ENCODE measurements at places on chromosomes 13 and 19. TPM values are rescaled to one million over a fixed set of nuclear protein-coding genes. Genes with fewer than 3 reads are reported as not detected.

GRCh38 chr19:30665449-30665848, 293.3 kb downstream of the ZNF536 start:
- H3K27ac ChIP-seq = no peak overlapping the region
- no peaks in the 10 kb centered on the region for H3K27me3 ChIP-seq
- DNase-seq = peak; percentile 33
- no peaks in the 10 kb centered on the region for H3K4me1 ChIP-seq
- no peak overlapping the region for H3K4me3 ChIP-seq

DNA sequence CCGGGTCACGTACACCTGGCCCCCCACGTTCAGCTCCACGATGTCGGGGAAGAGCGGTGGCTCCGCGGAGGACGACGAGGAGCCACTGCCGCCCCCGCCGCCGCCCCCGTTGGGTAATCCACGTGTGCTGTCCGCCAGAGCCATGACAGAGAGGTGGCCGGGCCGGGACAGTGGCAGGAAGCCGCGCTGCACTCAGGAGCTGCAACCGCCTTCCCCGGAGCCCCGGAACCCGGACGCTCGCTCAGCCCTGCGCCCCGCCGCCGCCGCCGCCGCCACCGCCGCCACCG, 257 bp downstream of the KCTD12 start:
- H3K4me3 ChIP-seq = peak overlapping the region; percentile 94
- DNase-seq = peak; percentile 69
- H3K27me3 ChIP-seq = no peaks in the 10 kb centered on the region
- H3K4me1 ChIP-seq = peaks cover 10% of the 10 kb centered on the region
- peak overlapping the region; percentile 97 for H3K27ac ChIP-seq

GRCh38 chr13:39106216-39107005, 68.2 kb downstream of the NHLRC3 start:
- DNase-seq = no peak
- no peak overlapping the region for H3K27ac ChIP-seq
- H3K36me3 ChIP-seq = no peaks in the 10 kb centered on the region

DNA sequence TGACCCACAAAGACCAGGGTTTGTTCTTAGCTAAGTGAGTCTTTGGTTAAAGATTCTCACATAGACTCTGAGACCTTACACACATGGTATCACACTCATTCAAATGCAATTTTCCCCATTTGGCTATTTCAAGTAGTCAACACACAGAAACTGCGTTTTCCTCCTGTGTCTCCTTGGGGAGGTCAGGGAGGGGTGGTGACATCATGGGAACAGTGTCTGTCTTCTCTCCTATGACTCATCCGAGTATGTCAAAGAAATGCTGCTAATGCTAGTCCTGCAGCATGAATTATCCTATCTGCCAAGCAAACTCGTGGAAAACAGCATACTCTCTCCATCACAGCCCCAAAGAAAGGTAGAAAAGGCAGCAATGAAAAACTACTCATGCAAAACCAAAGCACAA, 100.2 kb downstream of the ENOX1 start:
- no peak overlapping the region for H3K27ac ChIP-seq
- no peaks in the 10 kb centered on the region for H3K4me1 ChIP-seq
- no peaks in the 10 kb centered on the region for H3K36me3 ChIP-seq
- H3K4me3 ChIP-seq = no peak overlapping the region
- no peak for DNase-seq

DNA sequence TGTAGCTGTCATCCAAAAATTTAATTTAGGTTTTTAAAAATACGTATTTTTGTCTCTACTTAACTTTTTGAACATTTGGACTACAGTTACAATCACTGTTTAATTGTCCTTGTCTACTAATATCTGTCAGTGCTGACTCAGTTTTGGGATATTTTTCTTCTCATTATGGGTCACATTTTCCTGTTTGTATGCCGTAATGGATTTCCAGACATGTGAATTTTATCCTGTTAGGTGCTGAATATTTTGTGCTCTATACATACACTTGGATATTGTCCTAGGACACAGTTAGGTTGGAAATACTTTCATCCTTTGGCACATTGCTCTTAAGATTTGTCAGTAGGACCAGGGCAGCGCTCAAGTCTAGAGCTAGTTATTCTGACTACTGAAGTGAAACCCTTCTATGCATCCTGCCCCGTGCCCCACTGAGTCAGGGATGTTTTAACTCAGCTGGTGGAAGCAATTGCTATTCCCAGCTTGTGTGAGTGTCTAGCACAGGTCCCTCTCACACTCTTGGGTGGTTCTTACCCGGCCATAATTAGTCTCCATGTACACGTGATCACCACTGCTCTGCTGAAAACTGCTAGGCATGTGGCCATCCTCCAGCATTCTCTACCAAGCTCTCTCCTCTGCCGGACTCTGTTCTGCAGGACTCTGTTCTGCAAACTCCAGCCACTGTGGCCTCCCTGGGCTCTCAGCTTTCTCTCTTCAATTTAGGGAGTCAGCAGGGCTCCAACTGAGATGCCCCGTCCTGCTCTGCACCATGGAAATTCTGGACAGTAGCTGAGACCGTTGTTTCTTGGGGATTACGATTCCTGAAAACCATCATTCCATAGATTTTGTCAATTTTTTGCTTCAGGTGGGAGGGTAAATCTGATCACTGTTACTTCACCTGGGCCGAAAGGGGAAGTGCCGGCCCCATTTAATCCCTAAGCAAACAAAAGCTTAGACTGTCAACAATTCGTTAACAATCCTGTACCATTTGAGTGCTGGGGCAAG, 11.1 kb downstream of the PROZ start:
- H3K4me3 ChIP-seq = no peak overlapping the region
- H3K36me3 ChIP-seq = peaks cover 26% of the 10 kb centered on the region
- H3K4me1 ChIP-seq = no peaks in the 10 kb centered on the region
- no peak overlapping the region for H3K27ac ChIP-seq
- no peaks in the 10 kb centered on the region for H3K27me3 ChIP-seq
- peak; percentile 55 for DNase-seq

DNA sequence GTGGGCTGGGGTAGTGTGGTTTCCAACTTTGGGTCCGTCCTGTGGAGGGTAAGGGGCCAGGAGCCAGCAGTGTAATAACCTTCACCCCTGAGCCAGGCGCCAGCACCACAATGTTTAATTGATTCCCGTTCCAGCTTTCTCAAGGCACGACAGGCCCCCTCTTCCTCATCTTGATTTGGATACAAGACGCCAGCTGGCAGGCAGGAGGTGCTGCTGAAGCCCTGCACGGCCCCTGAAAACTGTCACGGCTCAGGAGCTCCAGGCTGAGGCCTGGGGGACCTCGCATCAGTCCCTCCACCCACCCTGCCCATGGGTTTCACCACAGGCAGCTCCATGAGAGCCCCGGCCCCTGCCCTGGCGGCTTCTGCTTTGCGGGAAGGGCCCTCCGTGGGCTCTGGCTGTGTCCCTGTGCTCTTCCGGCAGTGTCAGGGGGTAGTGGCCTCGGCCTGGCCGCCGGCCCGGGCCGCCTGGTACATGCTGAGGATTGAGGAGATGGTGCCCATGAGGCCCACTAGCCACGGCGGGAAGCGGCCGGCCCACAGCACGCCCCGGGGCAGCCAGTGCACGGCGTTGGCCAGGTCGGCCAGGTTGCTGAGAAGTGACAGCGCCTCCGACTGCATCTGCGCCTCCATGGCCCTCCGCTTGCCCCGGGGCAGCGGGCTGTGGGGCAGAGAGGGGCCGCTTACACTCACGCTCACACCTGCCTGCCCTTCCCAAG, 11.9 kb downstream of the PEX11G start:
- H3K4me3 ChIP-seq = no peak overlapping the region
- no peaks in the 10 kb centered on the region for H3K4me1 ChIP-seq
- peaks cover 2% of the 10 kb centered on the region for H3K36me3 ChIP-seq
- no peak for DNase-seq

DNA sequence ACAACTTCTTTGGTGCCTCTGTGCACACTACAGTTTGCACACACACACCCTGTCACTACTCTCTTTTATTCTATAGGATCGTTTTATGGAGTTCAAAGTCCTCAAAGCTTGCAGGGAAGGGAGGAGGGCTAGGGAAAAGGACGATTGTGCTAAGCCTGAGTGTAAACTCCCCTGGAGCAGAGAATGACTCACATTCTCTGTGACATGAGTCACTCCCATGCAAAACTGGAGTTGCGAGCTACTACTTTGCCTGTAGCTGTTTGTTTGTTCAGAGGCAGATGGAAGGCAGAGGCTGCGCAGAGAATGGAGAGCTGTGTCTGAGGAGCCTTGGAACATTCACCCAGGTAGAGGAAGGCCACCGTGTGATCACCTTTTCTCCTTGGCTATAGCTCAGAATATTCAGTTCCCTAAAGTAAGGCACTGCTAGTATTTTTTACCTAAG, 80.5 kb upstream of the MBNL2 start:
- H3K27me3 ChIP-seq = no peaks in the 10 kb centered on the region
- no peak overlapping the region for H3K27ac ChIP-seq
- H3K36me3 ChIP-seq = no peaks in the 10 kb centered on the region
- peak; percentile 66 for DNase-seq

GRCh38 chr19:18488838-18489626, 32.8 kb downstream of the ELL start:
- peaks cover 4% of the 10 kb centered on the region for H3K4me1 ChIP-seq
- DNase-seq = no peak
- no peak overlapping the region for H3K27ac ChIP-seq
- H3K36me3 ChIP-seq = no peaks in the 10 kb centered on the region
- no peak overlapping the region for H3K4me3 ChIP-seq

DNA sequence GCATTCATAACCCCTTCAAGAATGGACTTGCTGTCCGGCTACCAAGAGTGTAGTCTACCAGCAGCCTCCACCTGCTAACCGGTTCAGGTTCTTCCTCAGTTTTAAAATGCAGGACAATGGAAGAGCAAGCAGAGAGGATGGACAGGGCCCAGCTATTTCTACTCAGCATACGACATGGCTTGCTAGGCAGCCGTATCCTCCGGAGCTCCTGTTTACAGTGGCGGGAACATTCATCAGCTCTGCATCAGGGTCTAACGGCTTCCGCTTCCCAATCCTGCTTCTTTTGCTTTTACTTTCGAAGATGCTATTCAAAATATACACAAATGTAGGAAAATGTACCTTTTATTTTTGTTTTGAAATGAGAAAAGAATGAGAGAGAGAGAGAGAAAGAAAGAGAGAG, 118.5 kb downstream of the TRPC4 start:
- no peaks in the 10 kb centered on the region for H3K27me3 ChIP-seq
- no peaks in the 10 kb centered on the region for H3K36me3 ChIP-seq
- H3K4me1 ChIP-seq = no peaks in the 10 kb centered on the region
- no peak overlapping the region for H3K27ac ChIP-seq

GRCh38 chr19:50861496-50862286, 7.0 kb downstream of the KLK3 start:
- H3K4me1 ChIP-seq = no peaks in the 10 kb centered on the region
- DNase-seq = no peak
- H3K27ac ChIP-seq = no peak overlapping the region
- no peak overlapping the region for H3K4me3 ChIP-seq
- no peaks in the 10 kb centered on the region for H3K36me3 ChIP-seq

DNA sequence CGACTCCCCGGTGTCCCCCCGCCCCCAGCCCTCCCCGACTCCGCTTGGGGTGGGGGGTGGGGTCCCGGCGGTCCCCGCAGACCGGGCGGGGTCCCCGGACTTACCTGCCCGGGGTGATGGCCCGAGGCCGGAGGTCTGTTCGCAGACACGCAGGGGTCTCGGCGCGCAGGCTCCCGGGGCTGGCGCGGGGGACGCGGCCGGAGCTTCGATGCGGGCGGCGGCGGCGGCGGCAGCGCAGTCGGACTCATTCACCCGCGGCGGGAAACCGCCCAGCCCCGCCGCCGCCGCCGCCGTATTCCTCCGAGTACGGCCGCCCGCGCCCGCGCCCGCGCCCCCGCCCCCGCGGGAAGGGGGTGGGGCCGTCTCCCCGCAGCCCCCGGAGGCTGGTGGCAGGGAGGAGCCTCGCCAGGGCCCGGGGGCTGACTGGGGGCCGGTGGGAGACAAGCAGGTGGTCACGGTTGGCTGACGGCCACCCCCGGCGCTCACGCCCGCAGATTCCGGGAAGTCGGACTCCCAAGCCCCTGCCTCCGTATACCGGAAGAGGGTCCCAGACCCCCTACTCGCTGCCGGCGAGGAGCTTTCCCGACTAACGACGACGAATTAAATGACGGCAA, at the start of gene C2CD4C:
Gene C2CD4C (minus strand): TSS at position 246 of the 614 bp plus-strand sequence. CDS start 786 bp downstream, outside the sequence.
- H3K4me3 ChIP-seq = peak within 1 kb of the TSS; percentile 65
- H3K4me1 ChIP-seq = peaks cover 10% of the 10 kb centered on the region
- peaks cover 14% of the 10 kb centered on the region for H3K27me3 ChIP-seq
- DNase-seq = no peak

DNA sequence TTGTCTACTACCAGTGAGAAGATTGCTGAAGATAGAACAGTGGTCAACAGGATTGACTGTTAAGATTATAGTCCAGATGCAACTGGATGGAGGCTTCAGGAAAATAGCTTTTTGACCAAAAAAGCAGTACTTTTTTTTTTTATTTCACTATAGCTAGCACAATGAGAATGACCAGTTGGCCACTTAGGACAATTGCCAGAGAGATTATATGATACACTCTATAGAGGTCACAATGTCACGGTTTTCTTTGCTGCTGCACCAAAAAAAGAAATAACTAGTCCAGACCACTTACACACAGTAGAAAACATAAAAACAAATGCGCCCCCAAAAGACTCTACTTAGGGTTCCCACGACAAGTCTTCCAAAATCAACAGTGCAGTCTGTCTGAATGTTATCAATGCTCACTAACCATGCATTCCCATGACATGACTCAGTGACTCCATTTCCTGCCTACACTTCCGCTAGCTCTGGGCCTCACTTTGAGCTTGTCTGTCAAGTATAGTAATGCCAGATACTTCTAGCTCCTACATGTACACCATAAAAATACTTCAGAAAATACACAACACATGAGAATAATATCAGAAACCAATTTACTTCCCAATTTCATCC, 209.1 kb upstream of the STARD13 start:
- no peak overlapping the region for H3K4me3 ChIP-seq
- no peak for DNase-seq
- peak overlapping the region; percentile 56 for H3K27ac ChIP-seq
- no peaks in the 10 kb centered on the region for H3K4me1 ChIP-seq
- no peaks in the 10 kb centered on the region for H3K36me3 ChIP-seq
- H3K27me3 ChIP-seq = no peaks in the 10 kb centered on the region

Gene TEX29
- total RNA-seq = not detected

Gene ZNF560
- total RNA-seq = not detected

Gene SLITRK5
- not detected for total RNA-seq

Gene PSG2
- not detected for total RNA-seq

Gene IL17D
- not detected for total RNA-seq

Gene KLF1
- not detected for total RNA-seq

Gene SLITRK6
- total RNA-seq = not detected

Gene PRTN3
- not detected for total RNA-seq

Gene FCHO1
- total RNA-seq = not detected

Gene JOSD2
- total RNA-seq = 169 TPM

Gene NEK5
- not detected for total RNA-seq

Gene B3GNT3
- 0.64 TPM for total RNA-seq

Gene THAP8
- total RNA-seq = not detected

Measured in ascending aorta (tissue), 2 donors.